ENCODE measurements at places on chromosomes 12 and 14. TPM values are rescaled to one million over a fixed set of nuclear protein-coding genes. Genes with fewer than 3 reads are reported as not detected.

The FAM90A1 gene
- 0.63 TPM for total RNA-seq

DNA sequence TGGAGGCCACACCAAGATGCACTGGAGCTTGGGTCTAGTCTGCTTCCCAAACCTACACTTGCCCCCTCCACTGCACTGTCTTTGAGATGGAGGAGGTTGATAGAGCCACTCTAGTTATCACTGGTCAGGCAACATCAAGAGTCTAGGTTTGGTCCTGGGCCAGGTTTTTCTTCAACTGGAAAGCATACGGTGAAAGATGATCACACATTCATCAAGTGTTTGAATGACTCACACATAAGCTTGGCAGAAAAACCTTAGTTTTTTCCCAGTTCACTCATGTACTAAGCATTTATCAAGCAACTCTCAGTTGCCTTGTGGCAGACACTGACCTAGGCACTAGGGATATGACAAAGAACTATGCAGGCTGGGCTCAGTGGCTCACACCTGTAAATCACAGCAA lies 84.5 kb downstream of the PLEKHG3 start:
- peak; percentile 74 for DNase-seq

The KRT83 gene
- not detected for total RNA-seq

The IFI27L2 gene
- 81.0 TPM for total RNA-seq

- DNase-seq = no peak
Measured at GRCh38 chr14:54168489-54168888, 211.9 kb upstream of the BMP4 start.

GRCh38 chr12:55908726-55909512 lies 18.8 kb downstream of the PYM1 start:
- DNase-seq = no peak

- DNase-seq = no peak
Measured at GRCh38 chr12:46609273-46609623, 216.5 kb downstream of the SLC38A4 start.

The RERG gene
- total RNA-seq = 1.6 TPM

The IAPP gene
- total RNA-seq = not detected

DNA sequence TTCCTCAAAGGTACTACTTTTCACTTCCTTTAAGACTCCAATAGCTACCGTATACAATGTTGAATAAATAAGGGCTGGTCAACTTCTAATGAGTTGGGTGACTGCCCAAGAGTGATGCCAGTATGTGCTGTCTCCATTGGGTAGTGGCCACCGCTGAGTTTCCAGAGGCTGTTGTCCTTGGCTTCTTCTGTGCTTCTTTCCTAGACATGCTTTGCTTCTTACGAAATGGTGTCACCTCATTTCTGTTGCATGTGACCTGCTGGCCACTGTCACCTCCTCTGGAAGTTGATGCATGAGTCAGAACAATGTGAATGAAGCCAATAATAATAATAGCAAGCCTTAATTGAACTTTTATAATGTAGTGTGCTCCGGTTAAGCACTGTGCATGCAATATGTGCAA lies 7.5 kb upstream of the NID2 start:
- no peak for DNase-seq

The DUSP16 gene
- total RNA-seq = 24.5 TPM

- DNase-seq = no peak
Measured at GRCh38 chr12:40168001-40168400, 56.8 kb upstream of the LRRK2 start.

The RTRAF gene
- 119 TPM for total RNA-seq

The GPR137C gene
- total RNA-seq = 1.3 TPM

The PPFIBP1 gene
- 111 TPM for total RNA-seq

GRCh38 chr14:54342806-54343205 lies 54.0 kb upstream of the CDKN3 start:
- DNase-seq = no peak

DNA sequence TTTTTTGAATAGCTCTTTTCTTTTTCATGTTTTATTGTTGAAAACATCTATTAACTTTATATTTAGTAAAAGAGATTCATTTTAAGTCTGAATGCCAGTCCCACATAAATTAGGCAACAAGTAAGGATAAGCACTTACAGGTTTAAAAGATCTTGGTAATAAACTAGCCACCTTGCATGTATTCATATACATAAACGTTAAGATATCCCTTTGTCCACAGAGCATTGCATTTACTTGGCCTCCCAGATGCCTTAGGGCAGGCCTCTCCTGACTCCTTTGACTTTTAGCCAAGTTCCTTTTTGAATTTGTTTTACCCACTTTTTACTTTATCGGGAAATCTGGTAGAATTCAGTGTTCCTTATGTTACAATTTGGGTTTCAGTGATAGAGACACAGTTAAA lies 331.7 kb downstream of the ETNK1 start:
- DNase-seq = no peak

The INSM2 gene
- total RNA-seq = not detected

The TTC8 gene
- 15.5 TPM for total RNA-seq

GRCh38 chr14:75562089-75562488 lies 16.3 kb upstream of the FLVCR2 start:
- DNase-seq = peak; percentile 12

- no peak for DNase-seq
Measured at GRCh38 chr14:85198001-85198400, 331.9 kb upstream of the FLRT2 start.

The KLRC1 gene
- not detected for total RNA-seq

DNA sequence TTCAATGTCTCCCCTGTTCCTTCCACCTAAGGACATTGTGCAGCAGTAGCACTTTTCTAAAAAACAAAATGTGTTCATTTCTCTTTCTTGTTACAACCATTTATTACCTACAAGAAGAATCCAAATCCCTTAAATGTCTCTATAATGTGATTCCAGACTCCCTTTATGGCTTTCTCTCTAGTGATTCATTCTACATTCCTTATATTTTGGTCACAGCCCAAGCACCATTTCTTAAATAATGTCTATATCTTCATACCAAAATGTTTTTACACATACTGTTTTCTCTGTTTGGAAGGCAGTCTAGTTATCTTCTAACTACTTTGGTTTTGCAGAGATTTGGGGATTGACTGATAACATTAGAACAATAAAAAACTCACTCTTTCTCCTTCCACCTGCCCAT lies 1037.3 kb upstream of the FLRT2 start:
- DNase-seq = no peak

- DNase-seq = no peak
Measured at GRCh38 chr14:86852530-86852929, 1140.5 kb downstream of the GALC start.

The TEDC1 gene
- total RNA-seq = 7.5 TPM

DNA sequence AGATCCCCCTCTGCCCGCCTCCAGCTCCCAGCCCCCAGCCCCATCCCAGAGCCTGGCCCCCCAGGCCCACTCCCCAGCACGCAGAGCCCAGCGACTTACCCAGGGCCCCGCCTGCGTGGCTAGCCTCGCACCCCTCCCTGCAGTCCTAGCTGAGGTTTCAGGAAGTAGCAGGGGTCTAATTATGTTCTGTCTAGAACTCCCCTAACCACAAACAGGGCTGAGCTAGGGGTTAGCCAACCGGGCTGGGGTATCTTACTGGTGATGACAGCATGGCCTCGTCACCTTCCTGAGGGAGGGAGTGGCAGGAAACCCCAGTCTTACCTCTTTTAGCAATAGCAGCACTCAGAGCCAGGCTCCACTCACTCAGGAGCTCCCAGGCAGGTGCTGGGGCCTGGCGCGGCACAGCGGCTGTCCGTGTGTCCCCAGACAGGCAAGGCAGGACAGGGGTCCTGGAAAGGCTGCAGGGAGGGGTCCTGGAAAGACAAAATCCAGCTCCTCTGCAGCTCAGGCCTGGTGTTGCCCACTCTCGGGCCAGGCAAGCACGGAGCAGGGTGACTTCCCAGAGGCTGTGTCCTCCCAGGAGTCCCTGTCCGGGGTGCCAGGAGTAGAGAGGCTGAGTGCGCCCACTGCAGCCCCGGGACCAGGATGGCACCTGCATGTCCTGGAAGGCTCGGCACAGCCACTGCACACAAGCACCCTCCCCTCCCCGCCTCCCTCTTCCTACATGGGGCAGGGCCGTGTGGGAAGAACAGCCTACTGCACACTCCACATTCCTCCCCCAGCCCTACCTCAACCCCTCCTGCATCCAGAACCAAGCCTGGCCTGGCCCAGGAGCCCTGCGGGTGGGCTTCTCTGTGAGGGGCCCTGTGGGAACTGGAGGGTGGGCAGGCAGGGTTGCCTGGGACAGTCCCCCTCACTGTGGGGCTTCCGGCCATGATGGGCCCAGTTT lies at the start of gene GPR132:
Gene GPR132 (minus strand): TSS at position 151 of the 949 bp plus-strand sequence. CDS start 10,010 bp downstream, outside the sequence.
- DNase-seq = no peak

- DNase-seq = no peak
Measured at GRCh38 chr12:64098709-64099354, 123.3 kb downstream of the KICS2 start.

DNA sequence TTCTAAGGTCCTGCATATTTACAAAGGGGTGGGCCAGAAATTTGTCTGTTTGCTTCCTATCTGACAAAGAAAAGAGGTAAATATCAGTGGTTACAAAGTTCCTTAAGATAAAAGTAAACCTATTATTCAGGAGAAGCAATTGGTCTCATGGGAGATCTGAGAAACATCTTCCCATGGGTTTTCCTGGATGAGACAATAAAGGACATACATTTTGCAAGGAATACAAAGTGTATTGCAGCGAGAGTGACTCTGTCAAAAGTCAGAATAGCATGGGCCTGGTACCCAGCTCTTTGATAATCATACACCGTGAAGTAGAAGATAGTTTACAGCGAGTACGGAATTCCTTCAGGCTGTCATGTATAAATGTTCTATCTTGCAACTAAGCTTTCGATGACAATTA lies 14.2 kb downstream of the LRRK2 start:
- no peak for DNase-seq
